Activated CD8-positive, alpha-beta memory T cell treated with anti-CD3 and anti-CD28 coated beads for 1 hour (primary cell): ENCODE measurements at places on chromosomes 6 and 20.

GRCh38 chr6:3438190-3439167 is 18.4 kb downstream of the SLC22A23 start:
- no peak for DNase-seq

DNA sequence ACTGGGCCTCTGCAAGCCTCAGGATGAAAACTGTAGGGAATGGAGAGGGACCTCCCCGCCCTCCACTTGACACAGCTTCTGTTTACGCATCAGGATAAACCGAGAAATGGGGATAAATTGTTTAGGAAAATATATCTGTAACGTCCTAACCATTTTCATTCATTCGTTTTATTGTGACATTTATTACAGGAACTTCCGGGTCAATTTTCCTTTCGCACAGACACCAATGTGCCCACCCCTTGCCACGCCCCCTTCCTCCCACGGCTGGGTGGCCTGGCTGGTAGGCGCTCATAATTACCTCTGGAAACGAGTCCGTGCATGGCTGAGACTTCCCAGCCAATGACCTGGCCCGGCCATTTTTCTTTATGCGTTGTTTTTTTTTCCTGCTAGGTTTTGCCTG is 96.1 kb downstream of the BMP7 start:
- DNase-seq: no peak

GRCh38 chr20:37343212-37343993 is 2.5 kb upstream of the SRC start:
- DNase-seq: no peak

DNA sequence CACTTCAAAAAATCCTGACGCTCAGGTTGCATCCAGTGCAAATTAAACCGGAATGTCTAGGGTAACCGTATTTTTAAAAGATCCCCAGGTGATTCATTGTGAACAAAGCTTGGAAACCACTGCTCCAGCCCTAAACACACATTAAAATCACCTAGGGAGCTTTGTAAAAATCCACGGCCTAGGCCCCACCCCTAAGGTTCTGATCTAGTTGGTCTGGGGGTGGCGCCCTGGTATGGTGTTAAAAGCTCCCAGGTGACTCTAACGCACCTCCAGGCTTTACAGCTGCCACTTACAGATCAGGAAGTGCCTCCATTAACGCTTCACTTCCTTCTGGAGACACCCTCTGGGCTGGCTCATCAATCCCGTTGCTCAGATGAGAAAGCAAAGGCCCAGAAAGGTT is 92.2 kb downstream of the GRM4 start:
- DNase-seq: no peak

DNA sequence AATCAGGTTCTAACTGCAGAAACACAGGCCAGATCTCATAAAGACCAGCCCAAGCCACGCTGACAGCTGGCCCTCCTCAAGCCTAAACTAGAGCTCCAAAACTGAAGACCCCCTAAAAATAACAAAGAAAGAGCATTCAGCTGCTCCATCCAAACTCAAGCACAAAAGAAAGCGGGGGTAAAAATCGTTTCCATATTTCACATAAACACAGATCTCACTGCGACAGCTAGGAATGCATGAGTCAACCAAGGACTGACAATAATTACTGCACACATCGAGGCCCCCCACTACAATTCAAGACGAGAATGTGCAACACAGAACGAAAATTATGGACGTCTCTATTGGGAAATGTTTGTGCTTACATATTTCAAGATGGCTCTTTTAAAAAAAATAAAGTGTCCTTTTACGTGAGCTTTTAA is 31.1 kb downstream of the CNKSR3 start:
- DNase-seq: no peak

DNA sequence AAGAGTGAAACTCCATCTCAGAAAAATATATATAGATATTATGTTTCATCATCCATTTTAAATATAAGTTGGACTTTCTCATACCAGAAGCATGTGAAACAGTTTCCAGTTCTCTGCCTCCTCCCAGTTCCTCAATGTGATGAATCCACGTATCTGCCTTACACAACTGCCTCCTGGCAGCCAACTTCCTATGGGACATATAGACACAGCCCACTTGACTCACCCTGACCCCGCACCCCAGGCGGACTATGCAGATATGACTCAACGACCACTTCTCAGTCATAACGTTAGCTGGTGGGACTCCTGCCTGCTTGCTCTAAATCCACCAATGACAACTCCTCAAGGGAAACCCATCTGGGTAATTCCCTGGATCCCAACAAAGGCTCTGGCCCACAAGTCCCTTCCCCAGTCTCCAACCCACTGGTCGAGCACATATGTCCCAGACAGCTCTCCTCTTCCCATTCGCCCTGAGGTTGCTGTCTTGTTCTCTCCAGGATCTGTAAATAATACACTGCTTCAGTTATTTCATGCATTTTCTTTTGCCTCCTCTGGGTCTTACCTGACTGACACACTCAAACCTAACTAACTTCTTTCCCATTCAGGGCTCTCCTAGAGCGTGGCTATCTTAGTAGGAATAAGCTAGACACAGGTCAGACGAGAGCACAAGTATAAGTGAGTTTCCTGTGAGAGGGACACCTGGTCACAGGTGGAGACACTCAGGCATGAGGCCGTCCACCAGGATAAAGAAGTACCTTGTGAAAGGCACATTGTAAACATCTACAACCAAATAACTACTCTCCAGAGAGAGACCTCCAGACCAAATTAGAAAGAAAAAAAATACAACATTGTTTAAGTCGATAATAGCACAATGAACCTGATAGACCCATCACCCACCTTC is 548.5 kb downstream of the CD83 start:
- DNase-seq: no peak

GRCh38 chr20:14865169-14865568 is 527.8 kb upstream of the FLRT3 start:
- DNase-seq: no peak

DNA sequence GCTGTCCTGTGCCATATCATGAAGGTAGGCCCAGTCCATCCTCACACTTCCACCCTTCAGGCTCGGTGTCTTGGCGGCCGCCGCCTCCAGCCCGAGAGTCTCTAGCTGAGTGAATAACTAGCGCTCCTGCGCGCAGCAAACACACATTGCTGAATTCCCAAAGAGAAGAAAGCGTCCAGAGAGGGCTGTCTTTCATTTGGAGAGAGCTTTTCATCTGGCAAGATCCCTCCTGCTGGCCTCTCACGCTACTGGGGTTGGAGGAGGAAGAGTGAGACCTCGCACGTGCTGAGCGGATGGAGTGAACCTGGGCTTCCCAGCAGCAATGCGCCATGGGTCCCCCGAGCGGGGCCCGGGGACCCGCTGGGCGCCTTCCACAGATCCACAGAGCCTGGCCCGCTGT is 73.2 kb downstream of the NCR2 start:
- no peak for DNase-seq

GRCh38 chr6:39263303-39264037 is 34.2 kb upstream of the KCNK5 start:
- no peak for DNase-seq

DNA sequence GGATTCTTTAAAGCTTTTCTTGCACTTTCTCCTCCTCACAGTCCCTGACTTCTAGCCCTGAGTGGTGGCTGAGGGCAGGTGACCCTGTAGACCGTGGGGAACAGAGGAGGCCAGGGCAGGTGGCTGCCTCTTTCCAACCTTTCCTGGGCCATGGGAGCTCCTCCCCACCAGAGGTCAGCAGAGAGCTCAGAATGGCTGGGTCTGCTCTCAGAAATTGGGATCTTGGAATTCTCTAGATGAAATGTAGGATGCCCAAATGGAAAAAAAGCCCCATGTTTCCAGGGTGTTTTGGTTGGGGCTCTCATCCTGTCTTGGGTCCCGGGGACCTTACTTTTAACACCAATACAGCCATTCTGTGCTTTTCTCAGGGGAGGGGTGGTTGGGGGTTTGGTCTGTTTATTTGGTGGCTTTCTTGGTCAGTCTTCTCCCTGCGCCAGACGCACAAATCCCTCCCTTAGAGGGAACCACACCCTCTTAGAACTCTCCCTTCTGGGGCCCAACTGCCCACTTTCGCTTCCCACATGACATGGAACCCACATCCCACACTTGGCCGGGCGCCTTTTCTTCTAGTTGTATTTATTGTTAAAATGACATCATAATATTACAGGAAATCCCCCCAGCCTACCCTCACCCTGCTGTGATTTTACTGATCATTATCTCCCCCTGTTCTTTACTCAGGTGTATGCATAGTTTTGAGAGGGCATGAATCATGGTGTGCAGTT is 17.9 kb downstream of the GNAS start:
- DNase-seq: peak; percentile 33

- DNase-seq: no peak
Measured at GRCh38 chr6:41730531-41731436, 4.6 kb downstream of the TFEB start.

- DNase-seq: no peak
Measured at GRCh38 chr6:52089758-52090348, 2.4 kb upstream of the PKHD1 start.

DNA sequence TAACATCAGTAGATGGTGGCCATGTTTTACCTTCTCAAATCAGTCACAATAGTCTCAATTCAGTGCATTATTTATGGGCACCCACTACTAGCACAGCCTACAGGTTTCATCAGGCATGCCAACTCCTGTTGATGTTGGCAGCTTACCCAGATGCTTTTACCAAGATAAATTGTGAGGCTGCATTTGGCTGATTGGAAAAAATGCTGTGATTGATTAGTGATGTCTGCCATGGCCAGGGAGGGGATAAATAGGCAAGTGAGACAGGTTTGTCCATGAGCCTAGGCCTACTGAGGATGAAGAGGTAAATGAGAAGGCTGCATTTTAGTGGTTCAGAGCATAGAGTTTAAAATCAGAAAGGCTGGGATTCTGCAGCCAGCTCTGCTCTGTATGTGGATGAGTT is 227.1 kb downstream of the NFATC2 start:
- DNase-seq: no peak
